Stomach (tissue), 19 donors: ENCODE measurements at places on chromosomes 16 and 17. TPM values are rescaled to one million over a fixed set of nuclear protein-coding genes. Genes with fewer than 3 reads are reported as not detected.

Gene MYH2
- not detected for total RNA-seq

Gene IGF2BP1
- total RNA-seq = not detected

Gene VASN
- 25.6 TPM for total RNA-seq

Gene GFAP
- total RNA-seq = not detected

Gene C16orf95
- not detected for total RNA-seq

Gene PRSS36
- not detected for total RNA-seq

GRCh38 chr17:16459855-16460550 is 32.0 kb downstream of the LRRC75A start:
- H3K4me1 ChIP-seq = peaks cover 35% of the 10 kb centered on the region
- no peaks in the 10 kb centered on the region for H3K36me3 ChIP-seq
- no peak overlapping the region for H3K27ac ChIP-seq
- no peaks in the 10 kb centered on the region for H3K27me3 ChIP-seq
- DNase-seq = no peak

DNA sequence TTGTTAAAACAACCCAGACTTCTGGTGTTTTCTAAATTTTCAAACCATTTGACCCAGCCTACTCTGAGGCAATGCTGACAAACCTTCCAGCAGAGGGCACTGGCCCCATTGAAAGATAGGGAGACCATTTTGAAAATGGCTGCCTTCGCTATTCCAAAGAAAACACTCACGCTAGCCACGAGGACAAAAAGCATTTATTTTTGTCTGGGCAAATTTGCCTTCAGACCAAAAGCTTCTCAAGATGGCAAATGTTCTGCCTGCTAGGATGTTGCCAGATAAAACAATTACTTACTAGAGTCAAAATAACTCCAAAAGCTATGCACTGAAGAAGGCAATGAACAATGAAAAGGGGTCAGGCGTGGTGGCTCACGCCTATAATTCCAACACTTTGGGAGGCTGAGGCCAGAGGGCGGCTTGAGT is 296.7 kb upstream of the IRX5 start:
- H3K4me1 ChIP-seq = peaks cover 9% of the 10 kb centered on the region
- H3K27ac ChIP-seq = no peak overlapping the region
- DNase-seq = no peak
- H3K36me3 ChIP-seq = no peaks in the 10 kb centered on the region
- H3K27me3 ChIP-seq = no peaks in the 10 kb centered on the region
- H3K4me3 ChIP-seq = no peak overlapping the region

DNA sequence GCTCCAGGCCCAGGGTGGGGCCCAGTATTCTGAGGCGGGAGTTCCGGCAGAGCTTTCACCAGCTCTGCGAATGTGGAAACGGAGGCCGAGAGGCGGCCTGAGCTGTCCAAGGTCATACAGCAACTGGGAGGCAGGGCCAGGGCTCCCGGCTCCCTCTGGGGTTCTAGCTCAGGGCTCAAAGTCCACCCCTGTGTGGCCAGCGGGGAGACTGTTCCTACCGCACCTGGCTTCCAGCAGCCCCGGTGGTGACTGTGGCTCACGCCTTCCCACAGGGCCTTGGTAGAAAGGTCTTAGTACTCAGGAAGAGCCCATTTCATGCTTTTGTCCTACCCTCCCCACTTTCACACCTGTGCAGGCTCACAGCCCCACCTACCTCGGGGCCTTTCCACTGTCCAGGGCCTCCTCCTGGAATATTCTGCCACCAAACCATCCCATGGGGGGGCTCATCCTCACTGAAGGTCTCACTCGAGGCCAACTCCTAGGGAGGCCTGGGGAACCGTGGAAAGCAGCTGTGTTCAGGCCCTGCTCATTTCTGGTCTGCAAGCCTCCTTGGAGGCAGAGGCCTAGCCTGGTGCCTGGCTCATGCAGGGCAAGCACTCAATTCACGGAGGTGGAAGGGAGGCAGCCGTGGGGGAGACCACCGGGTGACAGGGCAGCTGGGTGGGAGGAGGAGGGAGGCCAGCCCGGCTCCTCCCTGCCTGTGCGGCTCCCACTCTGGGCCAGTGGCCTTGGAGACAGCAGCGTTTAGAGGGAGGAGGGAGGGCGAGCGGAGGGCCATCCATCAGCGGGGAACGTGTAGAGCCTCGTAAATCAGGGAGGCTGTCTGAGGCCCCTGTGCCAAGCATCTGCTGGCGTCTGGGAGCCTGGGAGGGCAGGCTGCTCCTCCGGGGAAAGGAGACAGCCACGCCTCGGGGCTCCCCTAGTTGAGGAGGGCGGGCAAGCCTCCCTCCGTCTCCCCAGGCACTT is 12.7 kb upstream of the DOC2B start:
- peaks cover 13% of the 10 kb centered on the region for H3K4me1 ChIP-seq
- no peak overlapping the region for H3K4me3 ChIP-seq
- peak; percentile 68 for DNase-seq
- H3K36me3 ChIP-seq = no peaks in the 10 kb centered on the region
- no peaks in the 10 kb centered on the region for H3K27me3 ChIP-seq

- no peak overlapping the region for H3K27ac ChIP-seq
- H3K27me3 ChIP-seq = no peaks in the 10 kb centered on the region
- no peaks in the 10 kb centered on the region for H3K4me1 ChIP-seq
- no peak overlapping the region for H3K4me3 ChIP-seq
- no peaks in the 10 kb centered on the region for H3K36me3 ChIP-seq
- DNase-seq = no peak
Observed at GRCh38 chr16:50502616-50503011, 45.6 kb upstream of the NKD1 start.
